Glomerular endothelial cell (primary cell): ENCODE measurements at places on chromosomes 2 and 18. TPM values are rescaled to one million over a fixed set of nuclear protein-coding genes. Genes with fewer than 3 reads are reported as not detected.

Gene TUBB8B
- total RNA-seq: not detected in 2 replicates

Gene RAPGEF4
- 4.5 and 5.1 TPM in 2 replicates for total RNA-seq

Gene NYAP2
- total RNA-seq: not detected in 2 replicates

Gene CACNB4
- 0.10 and 0.82 TPM in 2 replicates for total RNA-seq

Gene NFE2L2
- 55.9 and 90.2 TPM in 2 replicates for total RNA-seq

Gene RTP5
- not detected in 2 replicates for total RNA-seq

Gene MBP
- total RNA-seq: 14.1 and 17.1 TPM in 2 replicates

Gene ALK
- total RNA-seq: not detected in 2 replicates

Gene UGT1A4
- 0.12 TPM in 1 of 2 replicates, not detected in the other for total RNA-seq

Gene WDPCP
- 4.2 and 7.0 TPM in 2 replicates for total RNA-seq

Gene ALPG
- total RNA-seq: not detected in 2 replicates

Gene ATP6V1B1
- not detected in 2 replicates for total RNA-seq

Gene CYTIP
- 0.82 and 3.6 TPM in 2 replicates for total RNA-seq

Gene ASB18
- total RNA-seq: not detected in 2 replicates

Gene SAP130
- total RNA-seq: 10.7 and 13.8 TPM in 2 replicates

Gene LRP1B
- 0.05 TPM in 1 of 2 replicates, not detected in the other for total RNA-seq

Gene CGREF1
- 0.87 and 3.4 TPM in 2 replicates for total RNA-seq

Gene SCN9A
- total RNA-seq: 9.3 and 10.0 TPM in 2 replicates

Gene IL36RN
- not detected in 2 replicates for total RNA-seq

Gene GFPT1
- total RNA-seq: 20.4 and 24.9 TPM in 2 replicates

Gene SLC19A3
- total RNA-seq: not detected in 2 replicates

Gene RFX8
- total RNA-seq: 0.10 and 1.6 TPM in 2 replicates

Gene THAP4
- 46.7 and 50.9 TPM in 2 replicates for total RNA-seq

Gene AFF3
- 4.6 and 5.8 TPM in 2 replicates for total RNA-seq

Gene CASP10
- 32.3 and 42.1 TPM in 2 replicates for total RNA-seq

Gene LRRTM4
- total RNA-seq: not detected in 2 replicates

Gene CREG2
- total RNA-seq: 17.7 and 31.7 TPM in 2 replicates

Gene CCDC148
- 0.35 and 1.2 TPM in 2 replicates for total RNA-seq

Gene COLEC11
- total RNA-seq: 0.29 TPM in 1 of 2 replicates, not detected in the other

Gene SATB2
- total RNA-seq: 2.6 and 5.0 TPM in 2 replicates

Gene CCDC141
- total RNA-seq: 0.06 TPM in 1 of 2 replicates, not detected in the other

Gene HOXD9
- total RNA-seq: 4.7 and 7.6 TPM in 2 replicates

Gene CXCR2
- not detected in 2 replicates for total RNA-seq

Gene SCTR
- not detected in 2 replicates for total RNA-seq

Gene DYNAP
- total RNA-seq: not detected in 2 replicates

Gene KANSL3
- total RNA-seq: 17.5 and 27.4 TPM in 2 replicates

Gene LYG2
- total RNA-seq: not detected in 2 replicates

Gene LANCL1
- 22.9 and 27.8 TPM in 2 replicates for total RNA-seq

Gene DUSP19
- 1.4 and 4.3 TPM in 2 replicates for total RNA-seq

Gene NTSR2
- total RNA-seq: not detected in 2 replicates

Gene CAMKMT
- total RNA-seq: 1.7 and 6.1 TPM in 2 replicates

Gene COL5A2
- 110 and 229 TPM in 2 replicates for total RNA-seq

Gene SERPINB4
- not detected in 2 replicates for total RNA-seq

Gene FAM117B
- total RNA-seq: 3.1 and 3.4 TPM in 2 replicates

Gene TCF23
- not detected in 2 replicates for total RNA-seq

Gene CFAP53
- 0.10 and 0.18 TPM in 2 replicates for total RNA-seq

Gene ST8SIA5
- 0.24 and 2.6 TPM in 2 replicates for total RNA-seq

Gene CD8B2
- not detected in 2 replicates for total RNA-seq

Gene POTEE
- not detected in 2 replicates for total RNA-seq

Gene ANKRD62
- not detected in 2 replicates for total RNA-seq

Gene SMIM21
- not detected in 2 replicates for total RNA-seq

Gene BMP10
- not detected in 2 replicates for total RNA-seq
